ENCODE measurements at places on chromosomes 3 and 15. TPM values are rescaled to one million over a fixed set of nuclear protein-coding genes. Genes with fewer than 3 reads are reported as not detected.

AMT gene
- total RNA-seq, result 46.5 TPM

DNA sequence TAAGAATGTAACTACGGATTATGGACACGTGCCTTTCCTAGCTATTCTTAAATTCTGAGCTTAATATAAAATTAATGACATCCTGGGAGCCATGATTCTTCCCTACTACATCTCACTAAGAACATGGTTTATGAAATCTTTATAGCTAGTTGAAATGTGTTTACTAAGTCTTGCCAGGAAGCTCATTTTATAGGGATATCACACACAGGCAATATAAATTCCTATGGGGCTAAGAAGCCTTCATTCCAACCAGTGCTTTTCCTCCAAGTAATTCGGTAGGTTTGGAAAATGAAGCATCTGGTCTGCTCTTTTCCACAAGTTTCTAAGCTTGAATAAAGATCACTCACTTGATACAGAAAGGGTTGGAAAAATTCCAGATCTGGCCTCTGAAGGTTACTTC lies 802.6 kb downstream of the FHIT start:
- no peak for DNase-seq

- no peak for DNase-seq
These were observed 115.9 kb downstream of the TOP2B start for GRCh38 chr3:25548836-25549235.

GRAMD2A gene
- total RNA-seq, result 1.5 TPM

- DNase-seq, result no peak
These were observed 28.2 kb downstream of the DUOX1 start for GRCh38 chr15:45157974-45158373.

- no peak for DNase-seq
These were observed 66.6 kb upstream of the LARS2 start for GRCh38 chr3:45321607-45322391.

GRCh38 chr3:140629357-140630137 lies 48.3 kb upstream of the TRIM42 start:
- no peak for DNase-seq

DNA sequence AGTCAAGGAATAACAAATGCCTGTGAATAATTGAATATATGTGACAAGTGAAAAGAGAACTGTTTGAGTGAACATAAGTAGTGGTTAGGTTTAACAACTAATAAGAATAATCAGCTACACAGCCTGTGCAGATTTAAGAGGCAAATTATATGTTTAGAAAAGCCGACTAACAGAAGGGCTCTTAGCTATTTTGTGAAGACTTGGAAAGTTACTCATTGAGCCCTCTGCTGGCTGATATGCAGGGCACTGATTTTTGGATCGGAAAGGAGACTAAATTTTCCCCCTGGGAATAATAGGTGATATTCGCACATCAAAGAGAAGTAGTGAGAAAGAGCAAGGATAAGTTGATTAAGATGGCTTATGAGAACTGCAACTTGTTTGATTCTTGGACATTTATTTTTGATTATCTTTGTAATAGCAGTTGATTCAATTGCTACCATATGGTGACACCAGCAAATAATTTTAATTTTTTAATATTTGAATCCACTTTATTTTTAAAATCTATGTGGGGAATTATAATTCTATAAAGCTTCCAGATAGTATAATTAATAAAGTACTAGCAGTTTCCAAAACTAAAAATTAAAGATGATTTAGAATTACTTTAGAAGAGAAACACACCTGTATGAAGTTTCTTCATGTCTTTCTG lies 156.2 kb downstream of the NLGN1 start:
- DNase-seq, result no peak

DNA sequence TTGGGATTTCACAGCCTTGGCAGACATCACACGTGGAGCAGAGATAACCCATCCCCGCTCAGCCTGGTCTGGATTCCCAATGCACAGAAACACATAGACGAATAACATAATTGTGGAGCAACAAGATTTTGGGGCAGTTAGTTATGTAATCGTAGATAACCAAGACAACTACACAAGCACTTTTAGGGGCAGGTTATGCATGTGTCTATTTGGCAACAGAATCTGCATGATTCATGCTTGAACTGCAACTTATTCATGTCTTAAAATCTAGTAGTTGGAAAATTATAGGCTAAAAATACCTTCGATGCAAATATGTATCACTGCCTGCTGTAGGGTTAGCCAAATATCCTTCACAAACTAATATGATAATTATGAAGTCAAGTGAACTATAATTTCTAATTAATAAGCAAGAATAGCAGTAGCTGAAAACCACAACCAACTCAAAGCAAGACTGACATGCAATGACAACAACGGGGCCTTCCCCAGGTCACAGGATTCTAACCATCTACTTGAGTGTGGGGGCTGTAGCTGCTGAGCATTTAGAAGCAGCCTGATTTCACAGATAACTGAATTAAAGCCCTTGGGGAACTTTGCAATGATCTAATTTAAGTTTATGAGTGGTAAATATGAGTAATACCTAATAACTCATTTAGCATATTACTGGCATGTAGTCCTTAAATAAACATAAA lies 31.1 kb downstream of the DGKG start:
- DNase-seq, result no peak

GPR27 gene
- total RNA-seq, result 13.8 TPM

MEGF11 gene
- 3.5 TPM for total RNA-seq

DNA sequence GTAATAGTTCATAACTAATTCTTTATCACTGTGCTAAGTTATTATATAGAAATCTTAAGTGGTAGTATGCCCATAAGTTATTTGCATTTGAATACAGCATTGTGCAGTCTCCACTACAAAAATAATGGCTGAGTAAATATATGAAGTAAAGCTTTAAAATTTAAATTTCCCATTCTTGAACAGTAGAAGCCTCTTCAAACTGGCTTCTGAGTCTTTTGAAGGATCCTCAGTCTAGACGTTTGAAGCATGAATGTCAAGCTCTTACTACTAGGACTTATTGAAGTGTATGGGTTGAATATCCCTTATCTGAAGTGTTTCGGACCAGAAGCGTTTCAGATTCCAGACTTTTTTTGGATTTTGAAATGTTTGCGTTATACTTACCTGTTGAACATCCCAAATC lies 16.3 kb downstream of the MORF4L1 start:
- DNase-seq, result no peak

C3orf52 gene
- 13.1 TPM for total RNA-seq

CP gene
- 2.6 TPM for total RNA-seq

GRCh38 chr15:31399544-31400171 lies 73.0 kb downstream of the KLF13 start:
- no peak for DNase-seq

BOC gene
- total RNA-seq, result 6.0 TPM

ABHD6 gene
- total RNA-seq, result 5.9 TPM

VIPR1 gene
- total RNA-seq, result 11.3 TPM

BSN gene
- 3.0 TPM for total RNA-seq

PARL gene
- 81.3 TPM for total RNA-seq

GRCh38 chr3:27289769-27290413 lies 79.3 kb downstream of the NEK10 start:
- no peak for DNase-seq

ANKRD34C gene
- not detected for total RNA-seq

DNA sequence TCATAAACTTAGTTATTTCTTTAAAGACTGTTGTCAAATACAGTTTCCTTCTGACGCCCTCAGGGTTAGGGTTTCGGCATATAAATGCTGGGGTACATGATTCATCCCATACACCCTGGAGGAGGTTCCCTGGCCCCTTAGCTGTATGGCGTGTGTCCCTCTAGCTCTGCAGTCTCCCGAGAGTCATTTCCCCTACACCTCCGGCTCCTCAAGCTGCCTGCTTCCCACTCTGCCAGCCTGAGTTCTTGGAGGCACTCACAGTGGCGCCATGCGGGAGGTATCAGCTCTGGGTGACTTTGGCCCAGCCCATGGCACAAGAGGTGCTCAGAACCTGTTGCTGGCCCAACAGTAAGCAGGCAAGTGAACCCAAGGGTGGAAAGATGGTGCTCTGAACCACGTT lies 70.2 kb upstream of the TRPM1 start:
- no peak for DNase-seq

DNA sequence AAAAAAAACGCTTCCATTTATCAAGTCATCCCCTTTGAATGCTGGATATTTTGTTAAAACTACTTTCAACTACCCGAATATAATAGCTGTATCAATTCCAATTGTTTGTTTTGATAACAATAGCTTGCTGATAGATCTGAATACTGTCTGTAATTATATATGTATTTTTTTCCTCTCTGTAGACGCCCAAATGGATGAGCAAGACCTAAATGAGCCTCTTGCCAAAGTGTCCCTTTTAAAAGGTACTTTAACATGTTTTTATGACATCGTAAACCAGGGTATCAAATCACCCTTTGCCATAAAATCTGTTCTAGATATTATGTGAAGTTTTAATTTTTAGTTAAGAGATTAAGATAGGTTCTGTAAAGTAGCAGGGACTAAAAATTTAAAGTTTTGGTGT lies 111.5 kb upstream of the FLNB start:
- no peak for DNase-seq

- no peak for DNase-seq
These were observed 2.7 kb downstream of the IMPDH2 start for GRCh38 chr3:49026536-49026935.

OCA2 gene
- 0.20 TPM for total RNA-seq

GOLGA6D gene
- total RNA-seq, result 0.73 TPM

GRCh38 chr3:38487323-38487722 lies 8.8 kb upstream of the EXOG start:
- DNase-seq, result no peak

SAMD7 gene
- not detected for total RNA-seq

GRCh38 chr3:53147903-53148400 lies 13.1 kb upstream of the PRKCD start:
- no peak for DNase-seq

DNA sequence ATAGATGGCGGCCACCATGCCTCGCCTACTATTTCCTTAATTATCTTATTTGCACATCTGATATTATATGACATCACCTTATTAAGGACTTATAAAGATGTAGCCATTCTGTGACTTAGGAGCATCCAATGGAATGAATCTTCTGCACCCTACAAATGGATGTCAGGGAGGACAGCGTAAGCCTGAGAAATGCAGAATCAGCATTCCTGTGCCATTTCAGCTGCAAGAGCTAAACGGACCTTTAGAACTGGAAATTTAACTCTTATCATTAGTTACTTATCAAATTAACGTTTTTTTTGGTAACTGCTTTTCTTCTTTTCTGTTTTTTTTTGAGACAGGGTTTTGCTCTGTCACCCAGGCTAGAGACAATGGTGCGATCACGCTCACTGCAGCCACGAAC lies 65.6 kb downstream of the LMLN start:
- no peak for DNase-seq

CADM2 gene
- 20.2 TPM for total RNA-seq

SCN11A gene
- total RNA-seq, result 0.10 TPM

DNA sequence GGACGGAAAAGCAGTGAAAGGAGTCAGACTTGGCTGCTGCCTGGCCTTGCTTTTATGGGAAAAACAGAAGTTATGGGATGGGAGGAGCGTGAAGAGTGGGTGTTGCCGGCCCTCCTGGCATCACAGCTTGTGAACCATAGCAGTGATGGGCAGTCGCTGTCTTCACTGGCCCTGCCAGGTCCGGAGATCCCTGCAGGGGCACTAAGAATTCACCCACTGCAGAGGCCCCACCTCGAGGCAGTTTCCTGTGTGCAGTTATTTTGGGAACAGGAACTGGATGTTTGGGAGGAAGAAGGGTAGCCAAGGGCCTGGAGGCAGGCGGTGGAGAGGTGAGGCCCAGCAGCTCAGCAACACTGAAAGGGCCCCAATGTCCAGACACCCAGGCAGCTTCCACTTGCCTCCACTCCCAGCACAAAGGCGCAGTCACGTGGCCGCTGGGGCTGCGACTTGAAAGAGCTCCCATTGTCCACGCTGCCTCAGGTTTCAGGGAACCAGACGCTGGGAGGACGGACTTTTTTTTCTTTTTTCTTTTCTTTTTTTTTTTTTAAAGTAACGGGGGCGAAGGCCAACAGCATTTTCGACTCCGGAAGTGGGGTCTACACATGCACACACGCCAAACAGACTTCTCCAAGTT lies 255.6 kb downstream of the ZNF621 start:
- no peak for DNase-seq
